MCF 10A (cell line): ENCODE measurements at places on chromosomes 12 and 14. TPM values are rescaled to one million over a fixed set of nuclear protein-coding genes. Genes with fewer than 3 reads are reported as not detected.

Gene EP400
- 52.4 and 54.8 TPM in 2 replicates for total RNA-seq

Gene TPPP2
- total RNA-seq, result not detected in 2 replicates

Gene KLRK1
- total RNA-seq, result 0.54 and 2.3 TPM in 2 replicates

Gene HCAR3
- not detected in 2 replicates for total RNA-seq

Gene CLEC6A
- not detected in 2 replicates for total RNA-seq

Gene HOXC11
- total RNA-seq, result 1.2 and 1.6 TPM in 2 replicates
